ENCODE measurements at places on chromosomes 2 and 18.

DNA sequence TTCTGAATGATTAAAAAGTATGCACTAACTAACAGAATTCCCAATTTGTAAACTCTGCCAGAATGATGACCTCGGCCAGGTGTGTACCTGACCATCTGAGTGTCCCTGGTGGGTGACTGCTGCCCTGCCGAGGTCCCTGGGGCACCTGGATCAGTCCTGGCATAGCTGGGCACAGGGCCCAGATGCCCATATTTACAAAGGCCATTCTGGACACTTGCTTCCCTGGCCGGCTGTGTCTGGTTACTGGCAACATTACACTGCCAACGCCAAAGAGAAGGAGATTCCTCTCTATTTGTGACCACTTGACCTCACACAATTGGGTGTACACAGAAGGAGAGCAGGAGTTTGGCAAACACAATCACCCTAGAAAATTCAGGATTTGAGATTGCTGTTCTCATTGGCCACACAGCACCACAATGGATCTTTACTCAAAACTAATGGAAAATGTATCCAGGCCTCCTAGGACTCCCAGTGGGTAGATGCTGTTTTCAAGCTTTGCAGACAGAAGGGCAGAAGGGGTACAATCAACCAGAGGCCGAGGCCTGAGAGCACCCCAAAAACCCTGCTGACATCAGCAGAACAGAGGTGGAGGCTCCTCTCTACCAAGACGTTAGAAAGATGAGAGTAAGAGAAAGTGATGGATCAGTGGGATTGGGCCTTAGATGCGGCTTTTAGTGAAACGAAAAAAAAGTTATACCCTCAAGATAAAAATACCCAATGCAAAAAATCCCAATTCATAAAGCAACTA lies 58.3 kb upstream of the PXDN start:
- no peak for DNase-seq

GRCh38 chr2:144983107-144983506 lies 463.2 kb upstream of the ZEB2 start:
- no peak for DNase-seq

DNA sequence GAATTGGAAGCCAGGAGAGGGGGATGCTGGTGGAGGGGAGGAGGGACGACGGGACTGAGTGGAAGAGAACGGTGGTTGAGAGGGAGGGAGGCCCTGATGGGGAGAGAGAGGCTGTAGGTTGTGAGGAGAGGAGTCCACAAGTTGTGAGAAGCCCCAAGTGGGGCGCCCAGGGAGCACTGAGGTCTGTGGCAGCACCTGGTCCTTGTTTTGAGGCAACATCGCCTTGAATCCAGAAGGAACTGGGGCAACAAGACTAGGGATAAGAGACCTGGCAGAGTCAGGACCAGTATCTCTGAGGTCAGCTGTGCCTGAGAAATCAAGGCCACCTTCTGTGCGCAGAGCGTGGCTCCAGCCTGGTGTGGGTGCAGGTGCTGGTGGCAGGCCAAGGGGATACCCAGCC lies 1.1 kb downstream of the PRR30 start:
- no peak for DNase-seq

DNA sequence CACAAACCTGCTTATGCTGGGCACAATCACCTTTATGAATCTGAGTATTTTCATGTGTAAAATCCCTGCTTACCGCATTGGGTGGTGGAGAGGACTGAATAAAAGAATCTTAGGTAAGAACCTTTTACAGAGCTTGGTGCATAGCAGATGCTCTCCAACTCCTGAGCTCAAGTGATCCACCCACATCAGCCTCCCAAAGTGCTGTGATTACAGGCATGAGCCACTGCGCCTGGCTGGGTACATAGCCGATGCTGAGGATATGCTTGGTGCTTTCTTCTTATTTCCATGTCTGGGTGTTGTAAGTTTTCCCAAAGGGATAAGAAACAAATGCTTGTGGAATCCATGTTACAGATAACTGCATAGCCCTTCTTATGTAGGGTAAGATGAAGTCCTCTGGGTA lies 244.3 kb upstream of the PXDN start:
- no peak for DNase-seq

DNA sequence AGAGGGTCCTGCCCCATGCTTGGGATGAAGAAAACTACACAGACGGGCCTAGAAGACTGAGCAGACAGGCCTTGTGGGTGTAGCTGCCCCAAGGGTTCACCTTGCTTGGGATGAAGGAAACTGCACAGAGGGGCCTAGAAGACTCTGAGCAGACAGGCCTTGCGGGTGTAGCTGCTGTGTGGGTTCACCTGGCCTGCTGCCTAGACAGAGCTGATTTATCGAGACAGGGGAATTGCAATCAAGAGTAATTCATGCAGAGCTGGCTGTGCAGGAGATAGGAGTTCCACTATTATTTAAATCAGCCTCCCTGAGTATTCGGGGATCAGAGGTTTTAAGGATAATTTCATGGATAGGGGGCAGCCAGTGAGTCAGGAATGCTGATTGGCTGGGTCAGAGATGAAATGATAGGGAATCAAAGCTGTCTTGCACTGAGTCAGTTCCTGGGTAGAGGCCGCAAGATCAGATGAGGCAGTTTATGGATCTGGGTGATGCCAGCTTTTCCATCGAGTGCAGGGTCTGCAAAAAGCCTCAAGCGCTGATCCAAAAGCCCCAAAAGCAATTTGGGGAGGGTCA lies 341.4 kb downstream of the GALR1 start:
- no peak for DNase-seq

DNA sequence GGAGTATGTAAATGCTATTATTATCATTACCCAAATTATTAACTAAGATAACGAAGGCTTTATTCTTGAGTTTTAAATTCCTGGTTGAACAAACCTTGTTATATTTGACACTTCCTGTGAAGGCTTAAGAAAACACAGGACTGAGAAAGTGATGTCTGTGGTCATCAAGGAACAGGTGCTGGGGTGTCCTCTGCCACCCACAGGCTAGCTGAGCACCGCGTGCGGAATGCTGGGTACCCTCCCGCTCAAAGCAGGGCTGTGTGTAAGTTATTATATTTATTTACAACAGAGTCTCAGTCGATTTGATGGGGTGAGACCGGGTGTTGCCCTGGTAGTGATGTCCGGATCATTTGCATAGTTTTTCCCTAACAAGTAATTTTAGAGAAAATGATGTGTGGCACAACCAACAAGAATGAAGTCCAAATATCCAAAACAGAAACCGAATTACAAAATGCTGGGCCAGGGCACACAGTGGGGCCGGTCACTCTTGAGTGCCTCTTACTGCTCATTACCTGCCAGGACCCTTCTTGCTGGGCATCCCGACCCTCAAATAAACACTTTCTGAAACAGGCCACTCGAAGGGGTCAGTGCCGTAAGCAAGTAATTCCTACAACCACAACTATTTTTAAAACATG lies 49.2 kb downstream of the TMEM18 start:
- no peak for DNase-seq

GRCh38 chr2:64179582-64180321 lies 35.5 kb upstream of the PELI1 start:
- DNase-seq, result peak; percentile 27

DNA sequence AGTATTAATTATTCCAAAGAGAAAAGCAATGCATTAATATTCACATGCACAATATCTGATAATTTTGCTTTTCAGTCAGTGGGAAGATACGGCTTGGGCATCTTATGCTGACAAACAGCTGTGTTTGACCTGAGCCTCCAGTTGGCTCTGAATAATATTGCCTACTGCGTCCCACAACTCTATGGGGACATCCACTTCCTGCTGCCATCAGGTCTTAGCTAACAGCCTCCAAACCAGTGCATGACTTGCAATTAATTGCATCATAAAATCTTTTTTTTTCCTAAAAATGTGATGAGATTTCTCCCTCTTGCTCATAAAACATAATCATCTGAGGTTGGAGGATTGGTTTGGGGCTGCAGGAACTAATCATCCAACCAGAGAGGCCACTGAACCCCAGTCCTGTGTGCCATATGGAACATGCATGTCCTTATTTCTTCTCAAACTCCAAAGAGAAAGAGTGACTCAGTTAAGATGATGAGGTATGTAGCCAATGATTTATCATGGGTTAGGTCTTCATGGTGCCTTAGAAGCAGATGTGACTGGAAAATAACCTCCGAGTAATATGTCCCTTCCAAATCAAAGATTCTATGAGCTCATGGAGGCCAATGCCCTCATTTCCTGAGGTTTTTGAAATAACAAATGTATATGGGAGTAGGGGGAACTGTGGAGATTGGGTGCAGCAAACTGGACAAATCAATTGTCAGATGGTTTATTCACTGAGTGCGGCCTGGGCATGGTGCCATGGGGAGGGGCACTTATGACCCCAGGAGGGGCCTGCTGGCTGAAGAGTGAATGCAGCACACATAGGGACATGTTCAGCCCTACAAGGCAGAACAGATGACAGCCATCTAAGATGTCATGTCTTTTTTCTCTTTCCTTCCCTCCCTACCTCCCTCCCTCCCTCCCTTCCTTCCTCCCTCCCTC lies 39.4 kb downstream of the EDAR start:
- peak; percentile 28 for DNase-seq

DNA sequence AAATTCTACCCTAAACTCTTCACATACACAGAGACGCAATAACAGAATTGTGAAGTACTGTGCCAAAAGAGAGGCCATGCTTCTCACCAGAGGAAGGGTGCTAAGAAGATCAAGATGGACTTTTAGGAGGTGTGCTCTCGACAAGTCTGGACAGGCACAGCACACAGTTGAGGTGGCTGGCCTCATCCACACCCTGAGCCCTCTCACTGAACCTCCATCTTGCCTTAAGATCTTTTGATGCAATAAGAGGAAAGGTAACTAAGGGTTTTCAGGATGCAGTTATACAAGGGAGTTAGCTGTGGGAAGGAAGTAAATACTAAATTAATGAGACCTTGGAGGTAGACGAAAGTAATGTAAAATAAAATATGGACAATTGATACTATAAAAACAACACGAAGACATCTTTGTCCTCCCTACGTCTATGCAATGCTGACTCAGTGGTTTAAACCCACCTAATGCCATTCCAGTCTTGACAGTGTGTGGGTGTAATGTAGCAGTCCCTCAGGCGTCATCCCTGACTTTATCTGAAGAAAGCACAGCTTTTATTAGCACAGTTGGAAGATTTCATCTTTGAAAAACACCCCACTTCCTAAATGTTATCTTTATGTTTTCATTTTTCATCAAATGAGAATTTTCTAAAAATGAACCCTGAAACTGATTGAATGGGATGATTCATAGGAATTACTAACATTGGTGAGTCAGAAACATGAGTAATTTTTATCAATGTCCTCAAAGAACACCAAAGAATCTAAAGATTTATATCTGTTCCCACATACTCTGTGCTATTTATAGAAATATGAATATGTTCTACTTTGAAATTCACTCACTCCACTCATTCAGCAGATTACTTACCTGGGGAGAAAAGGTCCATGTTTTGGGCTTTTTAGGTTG lies 34.0 kb upstream of the MALL start:
- peak; percentile 19 for DNase-seq

- DNase-seq, result no peak
Measured at GRCh38 chr2:142038826-142039225, 92.0 kb downstream of the LRP1B start.

GRCh38 chr2:9535177-9535576 lies 20.5 kb downstream of the ADAM17 start:
- no peak for DNase-seq

GRCh38 chr18:62572456-62572855 lies 49.6 kb downstream of the ZCCHC2 start:
- DNase-seq, result no peak

- DNase-seq, result peak; percentile 43
Measured at GRCh38 chr2:175929850-175930249, 72.2 kb downstream of the LNPK start.

Data from suppressor macrophage (primary cell).